Heart left ventricle (tissue), 16 donors: ENCODE measurements at places on chromosomes 7 and 10. TPM values are rescaled to one million over a fixed set of nuclear protein-coding genes. Genes with fewer than 3 reads are reported as not detected.

ARHGEF5 gene
- 0.58 TPM for polyA plus RNA-seq

FRG2B gene
- not detected for polyA plus RNA-seq

- no peak for DNase-seq
- no peaks in the 10 kb centered on the region for H3K4me1 ChIP-seq
- no peak overlapping the region for H3K4me3 ChIP-seq
- no peak overlapping the region for H3K27ac ChIP-seq
These were observed 80.3 kb upstream of the CDCA7L start for GRCh38 chr7:22025983-22026382.

GPR15LG gene
- not detected for polyA plus RNA-seq

COL13A1 gene
- polyA plus RNA-seq, result 1.2 TPM

DNA sequence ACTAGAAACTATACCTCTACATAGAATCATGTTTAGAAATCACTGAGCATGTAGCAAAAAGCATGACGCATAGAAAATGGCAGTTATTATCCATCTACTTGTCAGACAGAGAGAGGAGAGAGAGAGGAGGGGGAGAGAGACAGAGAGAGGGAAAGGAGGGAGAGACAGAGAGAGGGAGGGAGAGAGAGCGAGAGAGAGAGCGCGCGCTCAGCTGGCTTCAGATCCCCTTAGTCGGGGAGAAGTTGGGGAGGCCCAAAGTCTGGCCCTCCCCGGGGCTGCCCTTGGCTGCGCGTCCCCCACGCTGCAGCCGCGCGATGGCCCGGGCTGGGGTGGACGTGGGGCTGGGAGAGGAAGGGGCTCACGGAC is 37.0 kb downstream of the CNPY1 start:
- no peak overlapping the region for H3K4me3 ChIP-seq
- peaks cover 4% of the 10 kb centered on the region for H3K4me1 ChIP-seq
- DNase-seq, result no peak
- H3K36me3 ChIP-seq, result no peaks in the 10 kb centered on the region
